ENCODE measurements at places on chromosomes 1 and 21. TPM values are rescaled to one million over a fixed set of nuclear protein-coding genes. Genes with fewer than 3 reads are reported as not detected.

OLIG1 gene
- not detected for total RNA-seq

NBPF26 gene
- total RNA-seq = 33.8 TPM

DNA sequence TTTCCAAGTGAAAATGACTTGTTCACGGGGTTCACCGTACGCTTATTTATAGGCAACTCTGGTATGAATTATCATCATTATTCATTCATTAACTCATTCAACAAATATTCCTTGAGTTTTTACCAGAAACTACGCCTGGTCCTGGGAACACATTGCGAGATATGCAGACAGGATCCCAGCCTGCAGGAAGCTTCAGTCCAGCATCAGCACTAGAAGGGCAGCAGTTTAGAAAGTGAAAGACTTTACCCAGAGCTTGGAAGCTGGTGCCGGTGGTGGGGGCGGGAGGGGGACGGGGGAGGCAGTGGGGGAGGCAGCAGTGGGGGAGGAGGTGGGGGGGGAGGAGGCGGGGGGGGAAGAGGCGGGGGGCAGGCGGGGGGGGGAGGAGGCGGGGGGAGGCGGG is 55.9 kb downstream of the SETD4 start:
- no peak overlapping the region for H3K27ac ChIP-seq
- no peak for DNase-seq
- no peaks in the 10 kb centered on the region for H3K4me1 ChIP-seq
- H3K27me3 ChIP-seq = peaks cover 5% of the 10 kb centered on the region

DNA sequence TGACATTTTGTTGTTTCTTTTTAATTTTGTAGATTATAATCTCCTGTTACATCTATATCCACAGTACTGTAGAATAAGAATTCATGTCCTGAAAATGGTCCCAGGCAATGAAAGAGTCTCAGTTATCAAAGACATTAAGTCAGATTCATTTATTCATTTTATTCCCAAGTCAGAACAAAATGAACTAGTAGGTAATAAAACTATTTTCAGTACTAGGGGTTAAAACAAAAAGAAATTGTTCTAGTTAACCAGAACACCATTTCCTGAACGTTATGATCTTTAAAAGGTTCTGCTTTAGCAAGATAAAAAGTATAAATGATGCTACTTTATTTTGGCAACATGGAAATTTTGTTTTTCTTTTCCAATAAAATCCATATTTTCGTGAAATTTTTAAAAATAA is 6.8 kb upstream of the DYNLT5 start:
- no peak overlapping the region for H3K27ac ChIP-seq
- DNase-seq = no peak
- H3K4me3 ChIP-seq = no peak overlapping the region

DNA sequence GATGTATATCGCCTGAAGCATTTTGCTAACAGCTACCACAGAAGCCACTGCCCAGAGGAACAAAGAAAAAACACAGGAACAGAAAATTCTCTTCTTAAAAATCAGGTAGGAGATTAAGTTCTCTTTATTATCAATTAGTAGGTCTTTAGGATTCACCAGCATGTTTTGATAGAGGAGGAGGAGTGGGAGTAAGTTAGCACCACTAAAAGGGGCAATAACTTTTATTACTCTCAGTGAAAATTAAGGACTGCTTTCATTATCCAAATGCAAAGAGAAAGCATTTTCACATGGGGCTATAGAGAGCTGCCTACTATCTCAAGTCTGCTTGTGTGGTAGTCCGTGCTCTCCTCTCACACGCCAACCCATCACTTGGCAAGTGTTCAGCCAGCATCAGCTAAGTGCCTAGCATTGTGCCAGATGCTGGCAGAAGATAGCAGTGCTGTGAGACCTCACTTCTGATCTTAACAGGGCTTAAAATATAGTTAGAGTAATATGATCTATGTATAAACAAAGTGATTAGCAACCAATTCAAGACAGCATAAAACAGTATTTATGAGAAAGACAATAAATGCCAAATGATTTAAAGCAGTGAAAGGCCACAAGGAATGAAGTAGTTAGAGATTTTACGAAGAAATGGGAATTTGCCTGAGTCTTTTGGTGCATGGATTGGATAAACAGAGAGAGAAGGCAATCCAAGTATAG is 39.8 kb downstream of the ASTN1 start:
- DNase-seq = no peak
- H3K4me1 ChIP-seq = no peaks in the 10 kb centered on the region
- no peaks in the 10 kb centered on the region for H3K27me3 ChIP-seq
- no peak overlapping the region for H3K27ac ChIP-seq
- H3K4me3 ChIP-seq = no peak overlapping the region
- no peaks in the 10 kb centered on the region for H3K36me3 ChIP-seq

DNA sequence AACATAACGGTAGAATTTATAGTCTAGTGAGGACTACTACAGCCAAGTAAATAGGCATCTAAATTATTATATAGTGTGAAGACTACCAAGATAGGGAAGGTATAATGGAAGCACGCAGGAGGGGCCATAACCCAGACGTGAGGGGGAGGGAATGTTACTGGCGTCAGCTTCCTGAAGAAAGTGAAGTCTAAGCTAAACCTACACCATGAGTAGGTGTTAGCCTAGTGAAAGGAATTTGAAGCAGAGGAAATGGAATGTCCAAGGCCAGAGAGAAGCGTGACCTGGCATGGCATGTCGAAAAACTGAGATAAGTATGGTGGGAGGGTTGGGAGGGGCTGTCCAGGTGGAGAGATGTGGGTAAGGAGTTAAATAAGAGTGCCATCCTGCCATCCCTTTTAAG is 140.5 kb downstream of the SLC44A5 start:
- no peaks in the 10 kb centered on the region for H3K36me3 ChIP-seq
- no peak overlapping the region for H3K27ac ChIP-seq
- no peaks in the 10 kb centered on the region for H3K27me3 ChIP-seq
- DNase-seq = no peak
- no peaks in the 10 kb centered on the region for H3K4me1 ChIP-seq

DNA sequence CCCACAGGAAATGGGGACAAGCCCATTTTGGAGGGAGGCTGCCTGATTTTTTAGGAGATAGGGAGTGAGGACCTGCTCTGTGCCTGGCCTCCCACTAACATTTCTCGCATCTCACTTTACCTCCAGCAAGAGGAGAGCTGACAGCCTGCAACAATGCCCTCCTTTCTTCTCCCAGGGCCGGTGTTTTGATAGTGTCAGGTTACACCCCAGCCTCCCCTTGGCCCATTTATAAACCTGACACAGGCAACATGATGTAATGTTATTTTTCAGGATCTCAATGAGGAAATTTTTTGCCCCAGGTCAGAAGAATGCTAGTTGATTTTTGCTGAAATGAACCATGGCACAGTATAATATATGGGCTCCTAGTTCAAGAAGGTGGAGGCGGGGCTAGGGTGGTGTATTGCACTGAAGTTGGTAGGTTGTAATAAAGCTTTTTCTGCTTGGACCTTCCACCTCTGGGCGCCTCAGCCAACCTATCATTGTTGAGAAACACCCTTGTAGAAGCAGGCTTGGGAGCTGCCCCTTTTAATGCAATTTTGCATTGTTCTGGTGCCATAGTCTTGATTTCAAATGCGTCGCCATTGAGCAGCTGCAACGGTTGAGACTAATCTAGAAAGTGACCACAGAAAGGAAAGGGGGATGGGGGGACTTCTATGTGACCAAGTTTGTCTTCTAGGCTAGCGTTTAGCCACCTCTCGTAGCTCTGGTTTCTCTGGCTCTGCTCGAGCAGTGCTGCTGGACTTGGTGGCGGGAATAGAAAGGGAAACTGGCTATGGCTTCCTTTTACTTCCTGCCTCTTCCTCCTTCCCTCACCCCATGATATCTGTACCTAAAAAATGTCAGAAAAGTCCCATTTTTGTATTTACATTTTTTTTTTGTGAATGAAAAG is 53.0 kb downstream of the PBX1 start:
- no peaks in the 10 kb centered on the region for H3K36me3 ChIP-seq
- DNase-seq = no peak
- H3K27me3 ChIP-seq = no peaks in the 10 kb centered on the region
- no peak overlapping the region for H3K4me3 ChIP-seq
- no peaks in the 10 kb centered on the region for H3K4me1 ChIP-seq
- no peak overlapping the region for H3K27ac ChIP-seq

- H3K36me3 ChIP-seq = no peaks in the 10 kb centered on the region
- H3K27me3 ChIP-seq = peaks cover 19% of the 10 kb centered on the region
- no peak overlapping the region for H3K27ac ChIP-seq
- no peak for DNase-seq
- no peaks in the 10 kb centered on the region for H3K4me1 ChIP-seq
- no peak overlapping the region for H3K4me3 ChIP-seq
Measured at GRCh38 chr1:86756062-86756406, 51.7 kb downstream of the SH3GLB1 start.

DNA sequence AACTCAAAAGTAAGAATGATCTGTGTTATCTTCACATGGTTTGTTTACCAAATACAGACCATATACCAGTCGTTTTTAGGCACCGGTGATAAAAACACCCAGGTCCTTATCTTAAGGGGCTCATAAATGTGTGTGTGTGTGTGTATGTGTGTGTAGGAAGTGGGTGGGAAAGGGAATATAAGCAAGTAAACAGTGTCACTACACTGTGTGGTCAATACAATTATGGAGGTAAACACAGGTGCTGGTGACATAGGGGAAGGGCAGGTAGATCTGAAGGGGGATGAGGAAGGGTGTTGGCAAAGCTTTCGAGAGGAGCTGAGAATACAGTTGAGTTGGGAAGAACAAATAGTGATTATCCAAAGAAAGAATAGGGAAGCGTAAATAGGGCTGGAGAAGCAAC is 19.1 kb upstream of the MRPS6 start:
- no peaks in the 10 kb centered on the region for H3K27me3 ChIP-seq
- H3K27ac ChIP-seq = no peak overlapping the region
- no peak for DNase-seq
- no peak overlapping the region for H3K4me3 ChIP-seq
- peaks cover 2% of the 10 kb centered on the region for H3K36me3 ChIP-seq

DNA sequence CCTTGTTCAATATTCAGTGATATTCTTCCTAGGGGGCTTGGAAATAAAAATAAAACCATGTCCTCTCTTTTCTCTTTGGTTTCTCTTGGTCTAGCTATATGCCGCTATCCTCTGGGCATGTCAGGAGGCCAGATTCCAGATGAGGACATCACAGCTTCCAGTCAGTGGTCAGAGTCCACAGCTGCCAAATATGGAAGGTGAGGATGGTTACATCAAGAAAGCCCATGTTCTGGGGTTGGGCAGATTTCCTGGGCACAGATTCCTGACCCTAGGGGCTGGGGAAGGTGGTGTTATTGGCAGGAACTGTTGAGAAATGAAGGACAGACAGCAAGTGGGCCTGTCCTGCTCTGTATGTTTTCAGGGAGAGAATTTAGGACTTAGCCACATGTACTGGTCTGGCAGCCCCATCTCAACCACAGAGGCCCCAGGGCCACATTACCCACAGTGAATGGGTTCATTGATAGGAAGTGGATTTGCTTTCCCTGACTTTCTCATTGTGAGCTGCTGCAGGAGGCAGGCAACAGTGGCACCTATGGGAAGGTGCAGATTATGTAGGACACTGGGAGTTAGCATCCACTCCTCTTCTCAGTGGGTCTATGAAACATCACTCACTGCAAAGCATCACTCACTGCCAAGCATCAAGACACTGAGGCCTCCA is 37.4 kb upstream of the HSD17B7 start:
- H3K36me3 ChIP-seq = no peaks in the 10 kb centered on the region
- peaks cover 6% of the 10 kb centered on the region for H3K27me3 ChIP-seq
- DNase-seq = no peak
- H3K27ac ChIP-seq = no peak overlapping the region

GRCh38 chr21:16873596-16873995 is 639.2 kb upstream of the CXADR start:
- DNase-seq = no peak
- H3K4me3 ChIP-seq = no peak overlapping the region
- H3K27ac ChIP-seq = no peak overlapping the region
- no peaks in the 10 kb centered on the region for H3K4me1 ChIP-seq

DNA sequence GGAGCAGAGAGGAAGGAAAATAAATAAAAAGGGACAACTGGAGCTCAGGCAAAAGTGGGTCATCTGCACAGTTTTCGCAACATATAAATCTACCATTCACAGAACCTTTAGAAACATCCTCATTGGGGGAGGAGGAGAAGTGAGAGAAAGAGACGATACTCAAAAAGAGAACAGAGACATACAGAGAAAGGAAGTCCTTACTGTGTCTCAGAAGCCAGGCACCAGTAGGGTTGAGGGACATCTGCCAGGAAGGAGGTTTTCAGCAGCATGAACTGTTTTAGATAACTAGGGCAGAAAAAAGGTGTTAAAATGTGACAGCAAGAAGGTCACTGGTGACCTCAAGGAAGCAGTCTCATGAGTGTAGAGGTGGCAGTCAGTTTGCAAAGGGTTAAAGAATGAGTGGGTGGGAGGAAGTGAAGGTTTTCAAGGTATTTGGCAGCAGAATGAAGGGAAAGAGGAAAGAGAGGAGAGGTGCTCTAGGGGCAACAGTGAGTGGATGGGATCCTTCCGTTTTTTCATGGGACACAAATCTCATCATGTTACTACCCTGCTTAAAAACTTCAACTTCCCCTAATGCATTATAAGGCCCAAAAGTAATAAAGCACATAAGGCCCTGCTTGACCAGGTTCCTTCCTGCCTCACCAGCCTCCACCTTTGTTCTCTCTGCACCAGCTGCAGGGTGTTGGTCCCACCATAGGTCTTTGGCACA is 9.5 kb downstream of the JAK1 start:
- H3K27ac ChIP-seq = no peak overlapping the region
- DNase-seq = peak; percentile 71
- peaks cover 7% of the 10 kb centered on the region for H3K36me3 ChIP-seq

GRCh38 chr21:38714999-38715398 is 90.7 kb upstream of the ETS2 start:
- H3K4me3 ChIP-seq = no peak overlapping the region
- no peaks in the 10 kb centered on the region for H3K4me1 ChIP-seq
- no peaks in the 10 kb centered on the region for H3K36me3 ChIP-seq
- H3K27me3 ChIP-seq = peaks cover 18% of the 10 kb centered on the region

DNA sequence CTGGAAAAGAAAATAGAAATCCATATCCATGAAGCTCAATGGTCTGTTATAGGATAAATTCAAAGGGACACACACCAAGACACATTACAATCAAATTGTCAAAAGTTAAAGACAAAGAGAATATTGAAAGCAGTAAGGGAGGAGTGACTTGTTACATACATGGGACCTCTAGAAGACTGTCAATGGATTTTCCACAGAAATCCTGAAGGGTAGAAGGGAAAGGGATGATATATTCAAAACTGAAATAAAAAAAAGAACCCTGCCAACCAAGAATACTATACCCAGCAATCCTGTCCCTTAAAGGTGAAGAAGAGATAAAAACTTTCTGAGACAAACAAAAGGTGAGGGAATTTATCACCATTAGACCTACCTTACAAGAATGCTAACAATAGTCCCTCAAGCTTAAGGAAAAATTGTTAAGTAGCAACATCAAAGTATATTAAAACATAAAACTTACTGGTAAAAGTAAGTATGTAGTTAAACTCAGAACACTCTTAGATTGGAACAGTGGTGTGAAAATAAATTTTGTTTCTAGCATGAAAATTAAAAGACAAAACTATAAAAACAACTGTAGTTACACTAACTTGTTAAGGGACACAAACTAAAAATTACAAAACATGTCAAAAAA is 103.2 kb upstream of the APP start:
- H3K27ac ChIP-seq = no peak overlapping the region
- H3K4me3 ChIP-seq = no peak overlapping the region
- no peaks in the 10 kb centered on the region for H3K36me3 ChIP-seq
